ENCODE measurements at places on chromosomes 7 and 10. TPM values are rescaled to one million over a fixed set of nuclear protein-coding genes. Genes with fewer than 3 reads are reported as not detected.

The PTPRN2 gene
- 0.77 TPM for total RNA-seq

The MPP7 gene
- total RNA-seq = not detected

The CYP26A1 gene
- total RNA-seq = 3.9 TPM

The STEAP1B gene
- not detected for total RNA-seq

The TBATA gene
- total RNA-seq = not detected

The SLC25A28 gene
- total RNA-seq = 30.5 TPM

The TMEM225B gene
- total RNA-seq = 0.76 TPM

The GIMAP1 gene
- not detected for total RNA-seq

The OR6B1 gene
- total RNA-seq = not detected

The LZTS2 gene
- total RNA-seq = 33.0 TPM

The GFRA1 gene
- 7.4 TPM for total RNA-seq

The SHTN1 gene
- total RNA-seq = 24.8 TPM

The SORBS1 gene
- total RNA-seq = 0.63 TPM

The SLC18A3 gene
- not detected for total RNA-seq

The TEX47 gene
- total RNA-seq = not detected

The CNPY1 gene
- not detected for total RNA-seq

The MYOZ1 gene
- not detected for total RNA-seq

The SYCE1 gene
- not detected for total RNA-seq

The VPS37D gene
- total RNA-seq = 2.6 TPM

The ZNF138 gene
- 2.8 TPM for total RNA-seq

The NHLRC2 gene
- total RNA-seq = 4.8 TPM

The CCDC136 gene
- 3.6 TPM for total RNA-seq

The EBF3 gene
- total RNA-seq = 0.20 TPM

The NUTM2B gene
- 0.55 TPM for total RNA-seq

The LUC7L2 gene
- 39.0 TPM for total RNA-seq

The ADRA2A gene
- total RNA-seq = not detected

The SPDYE11 gene
- not detected for total RNA-seq

The TNKS2 gene
- total RNA-seq = 18.9 TPM

The CYP17A1 gene
- not detected for total RNA-seq

The C10orf67 gene
- total RNA-seq = not detected

The IL6 gene
- total RNA-seq = 1.9 TPM

The SPDYE6 gene
- total RNA-seq = not detected

The GOLGA7B gene
- total RNA-seq = 4.0 TPM

The SLC18A2 gene
- total RNA-seq = not detected

The HIBADH gene
- 42.6 TPM for total RNA-seq

The ATRNL1 gene
- 0.20 TPM for total RNA-seq

The BAIAP2L1 gene
- 51.9 TPM for total RNA-seq

The SPDYE8 gene
- not detected for total RNA-seq

The ADRB1 gene
- total RNA-seq = 1.2 TPM

The ZNF117 gene
- 0.12 TPM for total RNA-seq

The ACSL5 gene
- total RNA-seq = 0.39 TPM

The UNCX gene
- total RNA-seq = not detected

The TPST1 gene
- total RNA-seq = 7.4 TPM

The LRWD1 gene
- 33.2 TPM for total RNA-seq

The PRRT4 gene
- total RNA-seq = 0.36 TPM

The GAD2 gene
- total RNA-seq = not detected

The CFAP43 gene
- total RNA-seq = 0.19 TPM

The NME8 gene
- not detected for total RNA-seq

The TRIP6 gene
- total RNA-seq = 58.6 TPM

The MRLN gene
- not detected for total RNA-seq

The CYP3A4 gene
- not detected for total RNA-seq

Measured in A549 treated with ZK216348 at 1 μM for 4 hours (cell line).